ENCODE measurements at places on chromosomes 16 and 17.

DNA sequence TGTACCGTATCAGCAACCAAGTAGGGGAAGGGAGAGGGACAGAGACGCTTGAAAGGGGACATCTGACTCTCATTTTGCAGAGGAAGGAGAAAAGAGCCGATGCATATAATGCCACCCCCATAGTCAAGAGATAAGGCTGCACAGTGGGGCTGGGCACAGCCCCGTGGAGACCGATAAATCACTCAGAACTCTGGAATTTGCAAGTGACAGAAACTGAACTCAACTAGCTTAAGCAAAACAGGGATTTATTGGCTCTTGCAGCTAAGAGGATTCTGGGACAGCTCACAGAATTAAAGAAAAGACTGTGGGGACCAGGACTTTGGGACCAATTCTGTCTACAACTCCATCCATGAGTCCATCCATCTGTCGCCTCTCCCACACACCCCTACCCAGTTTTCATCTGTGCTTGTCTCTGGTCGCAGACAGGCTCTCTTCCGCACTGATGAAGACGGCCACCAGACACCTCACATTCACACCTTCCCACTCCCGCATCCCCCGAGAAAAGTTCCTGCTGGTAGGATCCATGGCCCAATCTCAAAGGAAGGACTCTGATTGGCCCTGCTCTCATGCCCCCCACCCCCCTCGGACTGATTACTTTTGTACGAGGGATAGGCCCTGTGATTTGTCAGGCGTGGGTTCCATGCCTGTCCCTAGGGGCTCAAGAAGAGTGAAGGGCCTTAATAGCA lies 105.9 kb upstream of the RPL38 start:
- no peak for DNase-seq

- no peak for DNase-seq
Measured at GRCh38 chr17:1957037-1957436, 68.1 kb downstream of the RTN4RL1 start.

DNA sequence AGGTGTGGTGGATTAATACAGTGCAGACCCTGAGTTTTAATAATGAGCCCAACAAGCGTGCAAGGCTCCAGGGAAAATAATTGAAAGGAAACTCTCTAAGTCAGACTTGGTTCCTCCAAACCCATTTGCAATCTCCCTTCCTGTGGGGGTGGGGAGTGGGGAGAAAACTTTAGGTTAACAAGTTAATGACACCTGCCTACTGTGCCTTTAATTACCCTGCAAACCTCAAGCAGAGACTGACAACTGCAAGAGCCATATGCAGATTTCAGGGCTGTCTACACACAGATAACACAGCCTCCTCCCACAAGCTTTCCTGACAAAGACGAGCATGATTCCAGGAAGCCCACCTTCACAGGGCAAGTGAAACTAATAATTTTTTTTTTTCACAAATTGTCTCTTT lies 359.3 kb downstream of the HS3ST4 start:
- DNase-seq: no peak

DNA sequence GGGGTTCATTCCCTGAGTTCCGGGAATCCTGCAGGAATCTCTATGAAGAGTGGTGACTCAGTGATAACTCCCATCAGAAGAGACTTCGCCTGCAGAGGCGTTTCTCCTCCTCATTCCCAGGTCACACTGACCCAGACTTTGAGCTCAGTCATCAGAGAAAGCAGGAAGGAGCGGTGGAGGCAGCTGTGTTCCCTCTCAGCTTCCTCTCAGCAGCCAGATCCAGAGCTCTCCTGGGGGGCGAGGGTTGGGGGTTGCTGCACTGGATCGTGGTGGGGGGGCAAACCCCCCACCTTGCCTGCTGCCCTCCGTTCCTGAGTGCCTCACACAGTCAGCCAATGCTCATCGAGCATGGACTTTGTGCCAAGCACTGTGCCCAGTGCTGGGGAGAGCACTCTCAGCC lies 271.2 kb downstream of the CBLN1 start:
- DNase-seq: peak; percentile 22

DNA sequence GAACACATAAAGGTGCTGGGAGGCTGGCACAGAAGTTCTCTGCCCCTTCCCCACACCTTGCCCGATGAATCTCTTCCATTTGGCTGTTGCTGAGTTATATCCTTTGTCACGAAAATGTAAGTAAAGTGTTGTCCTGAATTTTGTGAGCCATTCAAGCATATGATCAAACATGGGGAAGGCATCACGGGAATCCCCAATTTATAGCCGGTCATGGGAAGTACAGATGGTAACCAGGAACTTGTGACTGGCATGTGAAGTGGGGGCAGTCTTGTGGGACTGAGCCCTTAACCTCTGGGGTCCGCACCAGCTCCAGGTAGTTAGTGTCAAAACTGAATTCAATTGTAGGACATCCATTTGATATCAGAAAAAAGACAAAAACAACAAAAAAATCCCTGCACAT lies 13.2 kb downstream of the TOM1L2 start:
- no peak for DNase-seq

- no peak for DNase-seq
Measured at GRCh38 chr16:89737341-89738071, 16.2 kb downstream of the ZNF276 start.

DNA sequence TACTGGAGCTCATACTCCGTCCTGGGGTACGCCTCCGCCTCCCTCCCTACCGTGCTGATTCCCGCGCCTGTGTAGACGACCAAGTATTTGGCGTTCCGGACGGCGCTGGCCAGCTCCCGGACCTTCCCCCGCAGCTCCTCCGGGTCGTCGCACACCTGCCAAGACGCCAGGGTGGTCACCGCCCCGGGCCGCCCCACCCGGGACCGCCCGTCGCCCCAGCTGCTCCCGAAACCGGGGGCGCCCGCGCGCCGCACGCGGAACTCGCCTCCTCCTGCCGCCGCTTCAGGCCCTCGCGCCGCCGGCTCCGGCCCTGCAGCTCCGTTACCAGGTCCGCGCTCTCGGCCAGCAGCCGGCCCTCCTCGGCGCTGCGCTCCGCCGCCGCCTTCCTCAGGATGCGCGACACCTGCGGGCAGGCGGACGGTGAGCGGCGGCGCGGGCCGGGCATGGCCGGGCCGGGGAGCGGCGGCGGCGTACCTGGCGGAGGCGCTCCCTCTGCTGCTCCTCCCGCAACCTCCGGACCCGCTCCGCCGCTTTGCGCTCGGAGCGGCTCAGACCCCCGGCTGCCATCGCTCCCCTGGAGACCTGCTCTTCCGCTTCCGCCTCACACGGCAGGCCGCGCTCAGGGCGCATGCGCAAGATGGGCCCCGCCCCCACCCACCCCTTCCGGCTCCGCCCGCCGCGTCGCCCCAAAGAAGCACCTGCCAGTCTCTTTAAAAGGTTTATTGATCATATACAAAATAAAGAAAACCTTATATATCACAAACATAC lies at the start of gene SIRT7:
SIRT7 (minus strand) TSS at position 612 of the 768 bp plus-strand sequence; CDS start at position 567, 45 bp downstream.
- peak; percentile 66 for DNase-seq

DNA sequence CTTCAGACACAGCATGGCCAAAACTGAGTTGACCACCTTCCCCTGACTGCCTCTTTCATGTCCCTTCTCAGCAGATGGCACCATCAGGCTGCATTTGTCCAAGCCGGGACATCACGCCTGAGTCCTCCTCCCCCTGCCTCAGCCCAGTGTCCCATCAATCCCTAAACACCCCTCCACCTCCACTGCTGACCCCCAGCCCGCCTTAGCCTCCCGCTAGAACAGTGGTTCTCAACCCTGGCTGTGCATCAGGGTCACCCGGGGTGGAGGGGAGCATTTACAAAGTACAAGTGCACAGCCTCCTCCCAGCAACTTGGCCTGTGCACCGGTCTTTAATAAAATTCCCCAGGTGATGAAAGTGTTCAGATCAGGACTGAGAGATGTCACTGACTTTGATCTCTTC lies 4.0 kb downstream of the C16orf82 start:
- no peak for DNase-seq
